Activated CD4-positive, alpha-beta memory T cell treated with anti-CD3 and anti-CD28 coated beads for 36 hours (primary cell): ENCODE measurements at places on chromosomes 5 and 9.

DNA sequence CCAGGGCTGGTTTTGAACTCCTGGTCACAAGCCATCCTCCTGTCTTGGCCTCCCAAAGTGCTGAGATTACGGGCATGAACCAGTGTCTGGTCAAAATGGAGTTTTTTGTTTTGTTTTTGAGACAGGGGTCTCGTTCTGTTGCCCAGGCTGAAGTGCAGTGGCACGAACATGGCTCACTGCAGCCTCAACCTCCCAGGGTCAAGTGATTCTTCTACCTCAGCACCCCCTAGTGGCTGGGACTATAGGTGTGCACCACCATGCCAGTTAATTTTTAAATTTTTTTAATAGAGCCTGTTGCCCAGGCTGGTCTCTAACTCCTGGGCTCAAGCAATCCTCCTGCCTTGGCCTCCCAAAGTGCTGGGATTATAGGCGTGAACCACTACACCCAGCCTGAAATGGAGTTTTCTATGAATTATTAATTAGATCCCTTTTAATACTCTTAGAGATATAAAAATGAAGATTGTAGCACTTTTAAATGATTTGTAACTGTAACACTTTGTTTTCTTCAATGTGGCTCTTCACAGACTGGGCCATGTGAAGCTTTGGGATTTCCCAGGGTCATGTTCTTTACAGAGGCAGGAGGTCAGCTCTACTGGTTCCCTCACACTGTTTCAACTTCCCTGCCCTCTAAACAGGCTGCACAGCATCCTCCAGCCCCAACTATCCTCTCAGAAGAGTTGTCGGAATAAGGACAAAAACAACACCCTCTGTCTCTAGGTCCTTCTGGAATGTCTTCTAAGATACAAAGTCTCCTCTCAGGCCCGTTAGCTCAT lies 32.7 kb upstream of the SPARC start:
- peak; percentile 36 for DNase-seq

- peak; percentile 77 for DNase-seq
Observed at GRCh38 chr9:89740722-89741121, 135.9 kb downstream of the GADD45G start.

GRCh38 chr9:122251351-122251750 lies 13.3 kb downstream of the RBM18 start:
- DNase-seq, result no peak

DNA sequence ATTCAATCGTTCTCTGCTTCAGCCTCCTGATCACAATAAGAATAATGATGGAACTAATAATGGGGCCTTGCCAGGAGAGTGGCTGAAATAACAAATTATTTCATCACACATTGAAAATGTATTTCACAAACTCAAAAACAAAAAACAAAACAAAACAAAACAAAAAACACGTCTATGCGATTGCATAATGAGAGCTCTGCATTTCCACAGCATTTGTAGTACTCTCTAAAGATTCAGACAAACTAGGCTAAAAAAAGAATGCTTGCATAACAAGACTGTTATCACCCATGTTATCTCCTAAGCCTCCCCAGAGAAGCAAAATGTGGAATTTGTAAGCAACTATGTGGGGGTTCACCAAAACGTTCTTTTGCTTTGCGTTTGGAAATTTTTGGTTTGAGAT lies 48.1 kb downstream of the PRELID2 start:
- no peak for DNase-seq
